ENCODE measurements at places on chromosomes 3 and 15. TPM values are rescaled to one million over a fixed set of nuclear protein-coding genes. Genes with fewer than 3 reads are reported as not detected.

DNA sequence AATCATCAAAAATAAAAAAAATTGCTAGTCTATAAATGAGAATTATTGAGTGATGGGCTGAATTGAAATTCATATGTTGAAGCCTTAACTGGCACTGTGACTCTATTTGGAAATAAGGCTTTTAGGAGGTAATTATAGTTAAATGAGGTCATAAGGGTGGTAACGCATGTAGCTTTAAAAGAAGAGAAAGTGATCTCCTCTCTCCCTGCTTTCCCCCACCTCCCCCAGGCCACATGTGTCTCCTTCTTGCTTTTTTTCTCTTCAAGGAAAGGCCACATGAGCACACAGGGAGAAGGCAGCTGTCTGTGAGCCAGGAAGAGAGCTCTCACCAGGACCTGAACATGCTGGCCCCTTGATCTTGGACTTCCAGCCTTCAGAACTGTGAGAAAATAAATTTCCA lies 48.2 kb upstream of the ARPP19 start:
- no peak for ATAC-seq

DNA sequence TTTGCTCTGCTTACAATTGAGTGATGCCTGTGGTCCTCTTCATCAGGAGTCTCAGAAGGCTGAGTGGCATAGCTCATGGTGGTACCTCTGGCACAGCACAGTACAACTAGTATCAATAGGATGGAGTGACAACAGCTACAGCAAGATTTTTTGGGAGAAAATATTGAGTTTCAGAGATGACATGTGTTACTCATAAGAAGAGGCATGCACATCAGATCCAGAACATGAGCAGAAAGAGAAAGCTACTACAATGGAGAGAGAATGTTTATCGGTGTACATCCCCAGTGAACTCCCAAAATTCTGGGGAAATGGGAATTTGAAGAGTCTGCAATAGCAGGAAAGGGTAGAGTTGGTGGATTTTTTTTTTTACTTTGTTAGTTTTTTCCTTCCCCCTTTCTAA lies 130.5 kb upstream of the MB21D2 start:
- no peak for ATAC-seq

SLC35G2 gene
- total RNA-seq, result 3.4 TPM

GRCh38 chr3:149727656-149728055 lies 24.6 kb downstream of the COMMD2 start:
- ATAC-seq, result peak; percentile 6

- ATAC-seq, result no peak
These were observed 164.6 kb upstream of the TSC22D2 start for GRCh38 chr3:150243466-150243865.

TMEM266 gene
- total RNA-seq, result not detected

GRCh38 chr15:49412797-49413196 lies 10.2 kb upstream of the FGF7 start:
- ATAC-seq, result no peak

DNA sequence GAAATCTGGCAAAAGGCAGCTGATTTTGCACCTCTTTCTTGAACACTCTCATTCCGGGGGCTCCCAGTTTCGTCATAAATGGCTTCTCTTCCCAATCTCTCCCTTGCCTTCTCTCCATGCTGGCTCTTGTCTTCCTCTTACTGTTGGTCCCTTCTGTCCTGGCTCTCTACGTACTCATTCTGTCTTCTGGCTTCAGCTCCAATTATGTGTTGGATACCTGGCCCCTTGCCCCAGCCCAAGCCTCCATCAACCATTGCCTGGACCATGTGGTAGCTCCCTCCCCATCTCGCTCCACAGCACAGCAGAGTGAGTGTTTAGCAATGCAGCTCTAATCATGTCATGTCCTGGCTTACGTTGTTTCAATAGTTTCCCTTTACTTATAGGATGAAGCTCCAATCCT lies 21.7 kb upstream of the KY start:
- ATAC-seq, result no peak

DNA sequence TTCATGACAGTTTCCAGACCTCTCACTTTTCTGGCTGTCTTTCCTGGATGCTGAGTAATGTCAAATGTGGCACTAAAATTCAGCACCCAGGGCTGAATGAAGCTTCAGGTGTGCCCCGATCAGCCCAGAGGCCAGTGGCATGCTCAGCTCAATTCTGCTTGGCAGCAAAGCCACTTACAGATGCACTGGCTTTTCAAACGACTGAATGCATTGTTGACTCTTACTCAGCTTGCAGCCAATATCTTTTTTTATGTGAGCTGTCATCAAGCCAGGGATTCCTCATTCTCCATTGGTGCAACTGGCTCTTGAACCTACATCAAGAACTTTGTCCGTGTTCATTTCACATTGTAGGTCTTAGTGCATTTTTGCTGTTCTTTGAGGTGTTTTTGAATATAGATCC lies 60.7 kb downstream of the ZDHHC19 start:
- no peak for ATAC-seq

USP50 gene
- not detected for total RNA-seq

Measured in activated T-helper 17 cell treated with anti-CD3 and anti-CD28 coated beads, Interleukin-2, amount 50 U/mL, for 72 hours (primary cell).